ENCODE measurements at places on chromosomes 1 and 21. TPM values are rescaled to one million over a fixed set of nuclear protein-coding genes. Genes with fewer than 3 reads are reported as not detected.

The RNU1-3 gene
- total RNA-seq: 2,189 TPM

The DENND2D gene
- 175 TPM for total RNA-seq

The DDR2 gene
- total RNA-seq: 0.45 TPM

The TNN gene
- not detected for total RNA-seq

The C1orf105 gene
- not detected for total RNA-seq

The RPE65 gene
- not detected for total RNA-seq

The S100A16 gene
- total RNA-seq: not detected

GRCh38 chr21:35346697-35347096 is 297.6 kb upstream of the RUNX1 start:
- no peak for DNase-seq
- no peaks in the 10 kb centered on the region for H3K27me3 ChIP-seq
- H3K4me3 ChIP-seq: no peak overlapping the region

DNA sequence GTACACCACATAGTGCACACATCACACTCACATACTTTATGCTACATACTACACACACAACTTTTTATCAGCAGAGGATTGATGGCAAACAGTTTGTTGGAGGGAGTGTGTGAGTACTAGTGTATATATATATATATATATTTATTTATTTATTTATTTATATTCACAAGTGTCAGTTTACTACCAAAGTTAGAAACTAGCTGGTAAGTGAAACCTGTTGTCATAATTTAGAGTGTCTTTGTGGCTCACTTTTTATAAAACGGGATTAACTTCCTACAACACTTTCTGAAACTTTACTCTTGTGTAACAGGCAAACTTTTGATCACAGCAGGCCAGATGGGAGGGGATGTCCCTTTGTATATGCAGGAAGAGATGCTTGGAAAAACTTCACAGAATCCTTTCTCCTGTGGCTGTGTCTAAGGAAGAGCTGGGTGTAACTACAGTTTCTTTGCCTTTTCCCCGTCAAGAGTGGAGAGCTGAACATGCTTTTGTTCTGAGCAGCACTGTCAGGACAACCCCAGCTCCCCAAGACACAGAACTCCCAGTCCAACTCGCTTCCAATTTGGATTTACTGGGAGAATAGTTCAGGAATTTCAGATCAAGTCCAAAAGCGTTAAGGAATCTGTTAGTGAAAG is 1.9 kb upstream of the SAMD13 start:
- peak overlapping the region; percentile 86 for H3K27ac ChIP-seq
- no peak for DNase-seq
- H3K4me3 ChIP-seq: peak overlapping the region; percentile 91
- no peaks in the 10 kb centered on the region for H3K36me3 ChIP-seq
- H3K4me1 ChIP-seq: peaks cover 38% of the 10 kb centered on the region
- peaks cover 15% of the 10 kb centered on the region for H3K27me3 ChIP-seq

- peaks cover 41% of the 10 kb centered on the region for H3K4me1 ChIP-seq
- DNase-seq: peak; percentile 85
- peak overlapping the region; percentile 85 for H3K4me3 ChIP-seq
- peaks cover 39% of the 10 kb centered on the region for H3K36me3 ChIP-seq
- H3K27me3 ChIP-seq: no peaks in the 10 kb centered on the region
These were observed 706 bp downstream of the C21orf91 start for GRCh38 chr21:17818186-17819113.

DNA sequence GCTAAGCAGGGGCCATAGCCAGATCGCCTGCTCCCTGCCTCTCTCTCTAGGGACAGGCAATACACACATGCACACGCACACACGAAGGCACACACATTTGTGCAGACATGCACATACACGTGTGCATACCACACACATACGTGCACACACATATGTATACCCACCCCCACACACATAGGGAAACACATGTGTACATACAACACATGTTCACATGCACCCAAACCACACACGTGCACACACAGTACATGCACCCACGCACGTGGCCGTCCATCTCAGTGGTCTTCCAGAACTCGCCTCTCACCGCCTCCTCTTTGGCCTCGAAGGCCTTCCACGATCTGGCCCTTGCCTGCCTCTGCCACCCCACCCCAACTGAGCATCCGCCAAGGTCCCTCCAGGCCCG is 25.3 kb upstream of the PEX10 start:
- H3K27ac ChIP-seq: no peak overlapping the region
- no peak overlapping the region for H3K4me3 ChIP-seq
- no peaks in the 10 kb centered on the region for H3K4me1 ChIP-seq
- no peak for DNase-seq
- no peaks in the 10 kb centered on the region for H3K27me3 ChIP-seq

GRCh38 chr1:186213225-186213607 is 161.8 kb downstream of the TPR start:
- no peak for DNase-seq
- no peaks in the 10 kb centered on the region for H3K36me3 ChIP-seq
- no peak overlapping the region for H3K4me3 ChIP-seq
- H3K27ac ChIP-seq: no peak overlapping the region
- no peaks in the 10 kb centered on the region for H3K4me1 ChIP-seq
- H3K27me3 ChIP-seq: peaks cover 27% of the 10 kb centered on the region

GRCh38 chr1:35120458-35121133 is 41.4 kb downstream of the ZMYM1 start:
- H3K27ac ChIP-seq: no peak overlapping the region
- H3K4me3 ChIP-seq: peak overlapping the region; percentile 23
- peaks cover 7% of the 10 kb centered on the region for H3K27me3 ChIP-seq
- DNase-seq: peak; percentile 59
- peaks cover 2% of the 10 kb centered on the region for H3K36me3 ChIP-seq
- H3K4me1 ChIP-seq: no peaks in the 10 kb centered on the region

DNA sequence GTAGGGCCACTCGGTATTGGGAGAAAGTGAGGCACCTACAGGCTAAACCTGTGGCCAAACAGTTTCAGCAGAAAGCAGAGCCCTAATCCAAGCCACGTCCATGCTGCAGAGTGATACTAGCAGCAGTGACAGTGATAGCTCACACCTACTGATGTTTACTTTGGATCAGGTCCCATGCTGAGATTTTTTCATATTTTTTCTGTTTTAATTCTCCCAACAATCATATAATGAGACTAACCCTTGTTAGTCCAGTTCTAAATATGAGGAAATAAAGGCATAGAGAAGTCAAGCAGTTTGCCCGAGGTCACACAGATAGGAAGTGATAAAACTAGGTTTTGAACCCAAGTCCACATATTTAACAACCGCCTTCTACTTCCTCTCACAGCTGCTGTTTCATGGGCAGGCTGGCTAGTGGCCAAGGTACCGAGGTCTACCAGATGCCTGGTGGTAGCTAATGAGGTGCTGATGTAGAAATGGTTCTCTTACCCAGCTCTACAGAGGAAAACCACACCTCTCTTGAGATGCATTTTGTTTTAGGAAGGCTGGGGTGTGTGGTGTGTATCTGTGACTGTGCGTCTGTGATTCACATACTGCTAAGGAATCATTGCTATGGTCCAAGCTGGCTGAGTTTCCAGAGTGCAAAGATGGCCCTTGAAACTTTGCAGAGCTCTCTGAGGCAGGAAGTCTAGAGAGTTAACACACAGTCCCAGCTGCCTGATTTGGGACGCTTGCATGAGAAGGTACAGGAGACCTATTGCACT is 80.3 kb upstream of the ARTN start:
- DNase-seq: no peak
- H3K4me1 ChIP-seq: peaks cover 2% of the 10 kb centered on the region
- H3K36me3 ChIP-seq: peaks cover 12% of the 10 kb centered on the region
- H3K4me3 ChIP-seq: no peak overlapping the region

DNA sequence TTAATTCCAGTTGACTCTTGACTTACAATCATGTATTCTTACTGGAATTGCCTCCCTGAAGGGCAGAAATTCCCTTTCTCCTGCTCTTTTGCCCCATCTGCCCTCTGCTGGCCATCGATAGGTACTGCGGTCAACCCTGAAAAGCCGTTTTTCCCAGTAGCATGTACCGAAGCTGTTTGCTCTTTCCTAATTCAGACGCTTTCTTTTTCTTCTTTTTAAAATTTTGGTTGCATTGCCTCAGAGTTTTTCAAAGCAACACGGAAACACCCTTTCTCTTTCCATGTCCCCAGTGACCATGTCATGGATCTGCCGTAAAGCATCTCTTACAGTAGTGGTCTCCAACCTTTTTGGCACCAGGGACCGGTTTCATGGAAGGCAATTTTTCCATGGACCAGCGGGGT is 164.2 kb upstream of the C1orf21 start:
- peak; percentile 82 for DNase-seq
- H3K27ac ChIP-seq: no peak overlapping the region
- H3K27me3 ChIP-seq: peaks cover 12% of the 10 kb centered on the region
- H3K36me3 ChIP-seq: no peaks in the 10 kb centered on the region

GRCh38 chr1:229101011-229101871 is 169.7 kb upstream of the RAB4A start:
- DNase-seq: no peak
- no peaks in the 10 kb centered on the region for H3K4me1 ChIP-seq
- peaks cover 16% of the 10 kb centered on the region for H3K27me3 ChIP-seq
- no peak overlapping the region for H3K27ac ChIP-seq

DNA sequence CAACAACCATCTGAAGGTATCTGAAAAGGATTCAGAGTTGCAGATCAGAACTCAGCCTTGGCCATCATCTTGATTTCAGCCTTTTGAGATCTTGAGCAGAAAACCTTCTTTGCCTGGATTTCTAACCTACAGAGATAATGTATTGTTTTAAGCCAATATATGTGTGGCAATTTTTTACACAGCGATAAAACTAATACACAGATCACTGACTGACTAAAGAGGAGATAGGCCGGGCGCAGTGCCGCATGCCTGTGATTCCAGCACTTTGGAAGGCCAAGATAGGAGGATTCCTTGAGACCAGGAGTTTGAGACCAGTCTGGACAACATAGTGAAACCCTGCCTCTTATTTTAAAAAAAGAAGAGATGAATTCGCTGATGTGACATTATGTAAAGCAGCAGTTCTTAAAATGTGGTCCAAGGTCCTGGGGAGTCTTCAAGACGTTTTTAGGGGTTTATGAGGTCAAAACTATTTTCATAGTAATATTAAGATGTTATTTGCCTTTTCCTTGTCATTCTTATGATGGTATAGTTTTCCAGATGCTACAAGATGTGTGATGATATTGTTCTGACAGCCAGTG is 50.1 kb upstream of the CNN3 start:
- no peak overlapping the region for H3K27ac ChIP-seq
- no peak overlapping the region for H3K4me3 ChIP-seq
- DNase-seq: no peak
- H3K4me1 ChIP-seq: peaks cover 7% of the 10 kb centered on the region
- H3K27me3 ChIP-seq: no peaks in the 10 kb centered on the region
- H3K36me3 ChIP-seq: no peaks in the 10 kb centered on the region

- H3K4me3 ChIP-seq: no peak overlapping the region
- no peaks in the 10 kb centered on the region for H3K36me3 ChIP-seq
- no peak for DNase-seq
- H3K27me3 ChIP-seq: no peaks in the 10 kb centered on the region
- H3K4me1 ChIP-seq: no peaks in the 10 kb centered on the region
These were observed 352.4 kb downstream of the USP25 start for GRCh38 chr21:16082038-16082816.

DNA sequence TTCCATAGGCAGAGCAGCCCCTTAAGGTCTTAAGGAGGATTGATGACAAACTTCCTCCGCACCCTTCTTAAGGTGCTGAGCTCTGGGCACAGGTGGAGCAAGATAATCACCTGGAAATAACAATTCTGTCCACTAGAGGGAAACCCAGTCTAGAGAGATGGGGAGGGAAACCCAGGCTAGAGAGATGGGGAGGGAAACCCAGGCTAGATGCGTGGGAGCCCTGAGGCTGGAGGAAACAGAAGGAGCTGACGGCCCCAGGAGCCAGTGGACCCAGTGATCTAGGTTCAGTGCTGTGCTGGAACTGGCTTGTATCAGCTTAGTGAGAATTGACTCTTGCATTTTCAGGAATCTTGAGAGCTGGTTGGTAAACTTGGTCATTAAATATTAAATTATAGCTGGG is 17.8 kb upstream of the MYCL start:
- DNase-seq: peak; percentile 83
- H3K4me3 ChIP-seq: no peak overlapping the region
- H3K27ac ChIP-seq: no peak overlapping the region
- peaks cover 3% of the 10 kb centered on the region for H3K27me3 ChIP-seq
- H3K36me3 ChIP-seq: no peaks in the 10 kb centered on the region

GRCh38 chr1:57578099-57578498 is 154.2 kb upstream of the DAB1 start:
- H3K27me3 ChIP-seq: no peaks in the 10 kb centered on the region
- no peak for DNase-seq
- no peaks in the 10 kb centered on the region for H3K4me1 ChIP-seq
- no peak overlapping the region for H3K27ac ChIP-seq
- H3K36me3 ChIP-seq: no peaks in the 10 kb centered on the region

DNA sequence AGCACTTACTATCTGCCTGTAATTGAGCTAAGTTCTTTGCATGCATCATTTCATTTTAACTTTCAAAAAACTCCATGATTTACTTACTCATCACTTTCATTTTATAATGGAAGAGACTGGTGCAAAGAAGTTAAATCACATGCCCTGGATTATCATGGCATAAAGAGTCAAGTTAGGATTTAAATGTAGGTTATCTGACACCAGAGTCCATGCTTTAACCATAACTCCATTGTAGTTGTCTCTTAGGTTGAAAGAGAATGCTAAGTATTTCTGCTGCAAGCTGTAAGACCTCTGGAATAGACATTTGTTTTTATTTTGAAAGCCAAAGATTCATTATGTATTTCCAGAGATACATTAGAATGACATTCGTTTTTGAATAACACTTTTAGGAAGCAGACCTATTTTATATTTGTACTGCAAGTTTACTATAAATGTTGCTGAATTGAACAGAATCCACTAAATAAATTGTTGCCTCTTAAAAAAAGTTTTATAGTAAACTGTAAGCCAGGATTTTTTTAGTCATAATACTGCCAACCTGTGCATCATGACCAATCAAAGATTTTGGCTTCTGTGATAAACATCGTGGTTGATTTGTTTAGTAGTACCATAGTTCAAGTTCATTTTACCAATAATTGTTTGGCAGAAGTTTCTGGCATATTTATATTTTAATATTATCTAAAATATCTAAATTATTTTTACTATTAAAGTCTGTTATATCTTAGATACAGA is 26.1 kb downstream of the CFH start:
- no peaks in the 10 kb centered on the region for H3K36me3 ChIP-seq
- DNase-seq: no peak
- no peak overlapping the region for H3K4me3 ChIP-seq

DNA sequence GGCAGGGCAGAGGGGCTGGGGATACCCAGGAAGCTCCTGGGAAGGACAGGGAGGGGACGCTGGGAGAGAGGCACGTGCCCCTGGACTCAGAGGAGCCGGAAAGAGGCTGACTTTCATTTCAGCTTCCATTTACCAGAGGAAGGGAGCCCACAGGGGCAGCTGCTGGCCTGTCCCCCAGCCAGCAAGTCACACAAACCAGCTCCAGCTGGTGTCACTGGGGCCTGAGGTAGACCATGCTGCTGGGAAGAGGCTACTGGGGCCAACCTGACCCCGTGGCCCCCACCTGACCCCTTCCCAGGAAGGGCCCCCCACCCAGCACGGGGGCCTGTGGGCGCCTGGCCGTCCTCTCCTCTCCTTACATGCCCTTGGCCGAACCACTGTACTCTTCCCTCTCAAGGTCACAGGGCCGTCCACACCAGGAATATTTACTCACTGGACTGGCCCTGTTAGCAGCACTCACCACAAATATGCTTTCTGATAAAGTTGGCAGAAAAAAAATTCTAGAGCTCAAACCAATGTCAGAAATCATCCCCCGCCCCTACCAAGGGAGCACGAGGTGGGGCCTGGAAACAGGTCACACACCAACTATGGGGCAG is 110.5 kb downstream of the CASZ1 start:
- no peak overlapping the region for H3K4me3 ChIP-seq
- H3K36me3 ChIP-seq: no peaks in the 10 kb centered on the region
- H3K27me3 ChIP-seq: no peaks in the 10 kb centered on the region
- DNase-seq: no peak
- H3K27ac ChIP-seq: no peak overlapping the region

GRCh38 chr1:213329406-213330008 is 278.5 kb downstream of the RPS6KC1 start:
- no peaks in the 10 kb centered on the region for H3K36me3 ChIP-seq
- no peak for DNase-seq
- no peak overlapping the region for H3K4me3 ChIP-seq
- peaks cover 5% of the 10 kb centered on the region for H3K27me3 ChIP-seq
- no peaks in the 10 kb centered on the region for H3K4me1 ChIP-seq
